Stimulated activated naive B cell treated with anti-CD40 and anti-IgM and Interleukin-4, amounts not matched to agents 10 μg/mL and 1 μg/mL and 100 μg/mL, for 72 hours (primary cell): ENCODE measurements at places on chromosomes 2 and 18.
A peak's percentile ranks its signal among the peaks of the same experiment; 100 is the strongest.

DNA sequence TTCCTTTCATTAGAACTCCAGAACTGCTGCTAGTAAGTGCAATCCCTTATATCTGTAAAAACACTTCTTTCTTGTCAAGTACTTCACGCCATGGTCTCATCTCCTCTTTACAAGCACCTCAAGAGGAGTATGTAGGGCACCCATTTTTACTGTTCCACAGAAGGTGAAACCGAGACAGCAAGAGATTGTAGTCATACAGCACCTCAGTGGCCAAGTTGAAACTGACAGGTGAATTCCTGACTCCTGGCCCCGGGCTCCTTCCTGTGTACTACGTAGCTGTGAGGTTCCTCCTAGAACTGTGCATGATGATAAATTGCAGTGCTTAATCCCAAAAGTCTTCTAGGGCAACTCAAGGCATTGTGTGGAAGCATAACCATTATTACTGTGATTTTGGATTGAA, 131.5 kb upstream of the MEIS1 start:
- DNase-seq, result no peak

GRCh38 chr2:28974252-28974651, 6.8 kb upstream of the TOGARAM2 start:
- DNase-seq, result no peak

- DNase-seq, result no peak
Observed at GRCh38 chr2:170943041-170943440, 14.0 kb downstream of the GORASP2 start.

- DNase-seq, result peak; percentile 68
Observed at GRCh38 chr2:25204190-25204838, 35.9 kb upstream of the POMC start.

DNA sequence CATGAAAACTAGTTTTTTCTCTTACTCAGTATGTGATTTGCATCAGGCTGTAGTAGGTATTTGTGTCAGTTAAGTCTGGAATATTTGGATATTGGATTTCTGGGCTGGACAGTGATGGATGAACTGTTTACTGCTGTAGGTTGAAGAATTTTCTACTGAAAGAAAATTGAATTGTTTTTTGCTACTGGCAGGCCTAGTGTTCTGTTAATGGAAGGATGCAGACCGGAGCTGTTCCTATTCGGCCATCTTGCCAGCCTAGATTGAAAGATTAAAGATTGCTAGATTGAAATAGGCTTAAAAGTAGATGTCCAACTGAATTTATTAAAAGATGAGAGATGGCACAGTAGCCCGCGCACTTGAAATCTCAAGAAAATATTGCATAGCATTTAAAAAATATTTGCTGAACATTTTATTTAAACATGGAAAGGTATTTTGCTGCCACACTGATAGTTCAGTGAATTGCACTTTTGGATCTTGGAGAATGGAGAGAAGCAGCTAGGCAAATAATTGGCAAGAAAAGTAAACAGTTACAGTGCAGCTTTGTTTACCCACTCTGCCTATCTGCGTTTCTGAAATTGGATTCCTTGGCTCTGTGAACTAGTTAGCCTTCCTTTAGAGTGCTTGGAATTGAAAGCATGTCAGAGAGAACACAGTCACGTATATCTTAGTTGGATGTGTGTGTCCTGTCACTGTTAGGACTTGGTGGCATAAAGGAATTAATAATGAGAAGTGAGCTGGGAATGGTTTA, 54.1 kb downstream of the EPB41L5 start:
- DNase-seq, result no peak

- no peak for DNase-seq
Observed at GRCh38 chr2:189726271-189726670, 36.3 kb downstream of the OSGEPL1 start.

DNA sequence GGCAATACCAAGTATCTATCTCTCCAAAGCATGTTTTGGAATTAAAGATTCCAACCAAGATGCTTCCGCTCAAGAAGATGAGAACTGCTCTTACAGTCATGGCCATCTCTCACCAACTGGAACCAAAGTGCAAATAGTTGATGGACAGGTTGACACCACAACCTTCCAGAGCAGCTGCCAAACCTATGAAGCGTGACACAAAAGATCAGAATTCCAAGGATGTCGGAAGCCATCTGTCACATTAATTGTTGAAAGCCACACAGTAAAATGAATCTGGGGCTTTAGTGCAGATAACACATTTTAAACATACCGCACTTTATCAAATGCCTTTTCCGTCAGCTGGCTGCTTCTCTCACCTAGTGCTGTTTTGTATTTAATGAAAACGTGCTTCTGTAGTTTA, 195.7 kb downstream of the CDH20 start:
- no peak for DNase-seq

DNA sequence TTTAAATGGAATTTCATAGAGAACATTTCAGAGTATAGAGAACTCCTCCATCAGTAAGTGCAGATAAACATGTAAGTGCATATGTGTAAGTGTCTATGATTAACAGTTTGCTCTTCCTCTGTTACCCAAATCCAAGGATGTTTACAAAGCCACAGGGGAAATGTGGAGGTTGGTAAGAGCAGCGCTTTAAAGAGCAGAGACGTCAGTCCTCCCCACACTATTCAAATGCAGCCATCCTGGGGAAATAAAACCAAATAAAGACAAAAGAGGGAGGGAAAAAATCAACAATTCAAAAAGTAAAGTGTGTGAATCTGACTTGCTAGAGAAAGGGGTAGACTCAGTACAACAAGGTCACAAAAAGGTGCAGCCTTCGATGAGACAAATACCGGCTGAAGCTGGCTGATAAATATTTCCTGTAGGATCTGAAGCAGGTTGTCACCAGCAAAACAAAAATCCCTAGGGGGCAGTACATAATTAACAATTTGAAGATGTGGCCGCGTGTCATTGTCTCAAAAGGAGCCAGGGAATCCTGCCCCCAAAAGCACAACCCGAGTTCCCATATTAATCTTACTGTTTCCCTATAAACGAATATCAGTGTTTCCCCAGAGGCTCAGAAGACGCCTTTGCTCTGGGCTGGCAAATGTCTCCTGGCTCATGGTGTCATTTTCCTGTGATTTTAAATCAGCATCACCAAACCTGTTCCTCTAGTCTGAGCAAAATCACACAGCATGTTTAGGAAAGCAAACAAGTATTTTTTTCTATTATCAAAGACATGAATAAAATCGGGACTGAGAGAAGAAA, 216.5 kb downstream of the CDCA7 start:
- DNase-seq, result no peak

DNA sequence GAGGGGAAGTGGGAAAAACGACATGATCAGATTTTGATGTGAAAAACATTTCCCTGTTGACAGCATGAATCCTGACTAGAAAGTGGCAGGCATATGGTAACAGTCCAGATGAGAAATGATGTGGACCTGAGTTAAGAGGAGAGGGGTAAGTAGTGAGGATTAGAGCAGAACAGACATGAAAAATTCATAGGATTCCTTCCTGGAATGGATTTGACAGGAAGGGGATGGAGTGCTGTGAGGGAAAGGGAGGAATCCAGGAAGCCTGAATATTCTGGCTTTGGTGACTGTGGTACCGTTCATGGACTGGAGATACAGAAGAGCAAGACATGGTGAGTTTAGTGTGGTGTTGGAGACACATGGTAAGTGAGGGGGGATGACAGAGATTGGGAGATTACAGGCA, 115.4 kb downstream of the TMEM131 start:
- DNase-seq, result no peak

DNA sequence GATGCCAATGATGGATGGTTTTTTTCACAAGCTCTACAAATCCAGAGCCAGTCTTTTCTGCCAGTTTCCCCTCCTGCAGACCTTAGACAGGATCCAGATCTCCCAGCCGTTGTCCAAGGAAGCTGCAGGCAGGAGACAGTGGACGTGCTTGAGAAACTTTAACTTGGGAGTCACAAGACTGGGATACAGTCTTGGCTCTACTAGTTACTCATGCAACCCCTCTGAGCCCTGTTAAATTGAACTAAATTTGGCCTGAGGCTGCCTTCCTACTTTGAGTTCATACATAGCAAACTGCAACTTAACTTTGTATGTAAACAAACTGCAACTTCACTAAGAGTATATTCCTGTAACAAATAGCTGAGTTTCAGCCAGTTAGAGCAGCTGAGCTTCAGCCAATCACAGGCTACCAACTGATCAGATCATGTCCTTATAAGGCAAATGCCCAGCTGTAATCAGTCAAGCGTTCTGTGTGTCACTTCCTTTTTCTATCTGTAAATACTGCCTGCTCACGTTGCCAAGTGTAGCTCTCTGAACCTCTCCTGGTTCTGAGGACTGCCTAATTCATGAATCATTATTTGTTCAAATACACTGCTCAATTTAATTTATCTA, 140.9 kb downstream of the CAPN13 start:
- no peak for DNase-seq

GRCh38 chr2:162840598-162841246, 2.2 kb upstream of the KCNH7 start:
- no peak for DNase-seq

DNA sequence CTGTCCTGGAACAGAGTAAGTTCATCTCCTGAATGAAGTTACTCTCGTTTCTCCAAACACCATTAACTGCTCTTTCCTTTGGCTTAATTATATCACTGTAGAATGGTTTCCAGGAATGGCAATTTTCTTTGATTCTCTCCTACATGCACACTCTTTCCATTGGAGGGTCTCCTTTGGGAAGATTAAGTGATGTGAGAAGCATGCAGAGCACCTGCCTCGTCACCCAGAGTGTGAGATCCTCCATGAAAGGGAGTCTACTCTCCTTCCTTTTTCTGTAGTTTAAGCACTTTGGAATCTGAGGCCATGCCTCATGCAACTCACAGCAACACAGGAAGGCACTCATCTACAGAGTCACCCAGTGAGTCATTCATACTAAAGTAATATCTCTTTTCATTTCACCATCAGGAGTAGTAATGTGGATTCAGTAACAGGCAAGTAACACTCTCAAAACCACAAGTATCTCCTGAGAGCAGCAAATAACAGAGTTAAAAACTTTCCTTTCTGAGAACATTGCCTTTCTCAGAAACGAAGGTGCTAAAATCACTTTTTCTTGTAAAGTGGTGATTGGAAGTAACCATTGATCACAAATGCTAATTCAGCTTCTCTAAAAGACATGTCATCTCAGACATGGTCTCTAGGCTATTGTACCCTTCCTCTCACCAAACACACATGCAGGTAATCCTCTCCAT, 52.8 kb upstream of the IL1RL1 start:
- DNase-seq, result no peak

- DNase-seq, result no peak
Observed at GRCh38 chr2:157592374-157592773, 36.3 kb downstream of the ACVR1C start.

DNA sequence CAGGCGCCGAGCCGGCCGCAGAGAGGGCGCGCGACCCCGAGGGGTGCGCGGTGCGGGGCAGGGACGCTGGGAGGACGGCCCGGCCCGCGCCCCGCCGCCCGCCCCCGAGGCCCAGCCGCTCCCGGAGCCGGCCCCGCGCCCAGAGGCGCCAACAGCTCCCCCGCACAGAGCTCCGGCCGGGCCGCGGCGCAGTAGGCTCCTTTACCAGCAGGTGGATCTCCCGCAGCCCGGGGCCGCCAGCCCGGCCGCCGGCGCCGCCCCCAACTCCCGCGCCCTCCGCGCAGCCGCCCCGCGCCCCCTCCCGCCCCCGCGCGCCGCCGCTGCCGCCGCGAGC, 258 bp downstream of the MGAT4A start:
- DNase-seq, result peak; percentile 36

DNA sequence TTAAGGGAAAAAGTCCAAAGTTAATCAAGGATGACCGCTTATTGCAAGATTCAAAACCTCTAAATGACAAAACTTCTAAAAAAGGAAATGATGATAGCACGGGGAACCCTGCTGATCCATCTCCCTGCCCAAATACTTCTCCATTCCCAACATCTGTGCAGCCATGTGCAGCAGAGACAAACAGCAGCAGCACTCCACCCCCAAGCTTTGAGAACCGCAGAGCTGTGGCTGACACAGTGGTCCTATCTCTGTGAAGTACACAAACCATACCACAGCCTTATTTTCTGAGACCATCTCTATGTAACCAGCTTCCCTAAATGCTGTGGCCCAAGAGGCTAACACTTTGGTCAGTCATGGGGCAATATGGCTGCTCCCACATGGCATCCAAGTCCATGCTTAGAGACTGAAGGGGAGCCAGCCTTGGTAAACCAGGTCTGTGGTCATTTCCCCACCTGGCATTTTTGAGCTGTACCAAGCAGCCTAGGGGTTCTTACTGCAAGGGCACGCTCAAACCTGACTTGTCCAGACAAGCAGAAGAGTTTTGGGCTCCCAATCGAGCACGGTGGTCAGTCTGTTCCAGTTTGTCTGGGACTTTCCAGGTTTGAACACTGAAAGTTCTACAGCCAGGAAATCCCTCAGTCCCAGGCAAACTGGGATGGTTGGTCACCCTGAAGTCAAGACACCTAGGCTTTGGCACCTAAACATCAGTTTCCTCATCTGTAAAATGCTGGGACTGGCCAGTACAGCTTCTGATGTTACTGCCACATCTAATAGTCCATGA, 17.1 kb upstream of the NFE2L2 start:
- peak; percentile 63 for DNase-seq

DNA sequence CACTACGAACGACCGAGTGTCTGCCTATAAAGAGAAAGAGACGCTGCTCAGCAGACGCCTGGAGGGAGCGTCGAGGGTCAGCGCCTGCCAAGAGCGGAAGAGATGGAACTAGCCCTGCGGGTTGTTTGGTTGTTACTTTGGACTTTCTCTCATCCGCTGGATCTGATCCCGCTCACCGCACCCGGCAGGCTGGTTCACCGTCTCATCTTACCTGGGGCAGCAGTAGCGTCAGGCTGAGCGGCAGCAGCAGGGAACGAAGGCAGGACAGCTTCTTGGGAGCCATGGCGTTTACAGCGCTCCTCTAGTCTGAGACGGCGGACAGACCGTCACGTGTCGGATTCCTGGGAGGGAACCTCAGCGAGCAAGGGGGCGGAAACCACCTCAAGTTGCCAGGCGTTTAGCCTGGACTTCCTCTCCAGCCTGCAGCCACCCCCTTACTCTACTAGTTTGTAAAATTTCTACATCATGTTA, 1.9 kb downstream of the GLB1L start:
- no peak for DNase-seq

DNA sequence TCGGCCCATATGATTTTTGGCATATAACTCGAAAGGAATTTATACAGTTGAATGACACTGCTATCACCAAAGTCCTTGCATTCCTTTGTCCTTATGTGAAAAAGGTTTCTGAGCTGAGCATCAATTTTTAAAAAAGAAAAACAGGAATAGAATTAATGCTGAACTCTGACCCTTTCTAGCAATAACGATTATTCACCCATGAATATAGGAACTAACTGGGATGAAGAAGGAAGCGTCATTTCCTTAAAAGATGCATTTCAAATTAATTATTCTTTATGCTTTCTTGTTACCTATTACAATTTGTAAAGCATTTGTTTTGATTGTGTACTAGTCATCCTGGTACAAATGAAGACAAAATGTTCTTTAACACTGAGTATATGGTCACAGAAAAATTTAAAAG, 19.3 kb downstream of the TMEM247 start:
- DNase-seq, result no peak

DNA sequence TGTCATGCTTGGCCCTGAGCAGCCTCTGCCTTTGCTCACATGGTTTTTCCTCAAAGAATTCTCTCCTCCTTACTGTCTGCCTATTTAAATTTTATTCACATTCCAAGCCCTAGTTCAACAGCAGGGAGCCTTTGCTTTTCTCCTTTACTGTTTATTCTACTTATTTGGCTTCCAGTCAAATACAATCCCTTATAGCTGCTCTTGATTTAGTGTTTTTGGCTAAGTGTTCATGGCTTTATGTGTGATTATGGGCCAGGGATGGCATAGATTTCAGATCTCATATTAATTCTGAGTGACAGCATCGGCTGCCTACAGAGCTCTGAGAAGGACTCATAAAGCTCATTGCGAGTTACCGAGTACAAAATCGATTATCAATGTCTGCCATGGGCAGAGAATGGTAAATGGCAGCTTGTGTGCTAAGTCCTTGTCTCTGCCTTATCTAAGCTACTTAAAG, 106.7 kb downstream of the METTL8 start:
- no peak for DNase-seq
